ENCODE measurements at places on chromosomes 11 and 22.

GRCh38 chr11:61954106-61954850, 4.1 kb downstream of the BEST1 start:
- DNase-seq: no peak

DNA sequence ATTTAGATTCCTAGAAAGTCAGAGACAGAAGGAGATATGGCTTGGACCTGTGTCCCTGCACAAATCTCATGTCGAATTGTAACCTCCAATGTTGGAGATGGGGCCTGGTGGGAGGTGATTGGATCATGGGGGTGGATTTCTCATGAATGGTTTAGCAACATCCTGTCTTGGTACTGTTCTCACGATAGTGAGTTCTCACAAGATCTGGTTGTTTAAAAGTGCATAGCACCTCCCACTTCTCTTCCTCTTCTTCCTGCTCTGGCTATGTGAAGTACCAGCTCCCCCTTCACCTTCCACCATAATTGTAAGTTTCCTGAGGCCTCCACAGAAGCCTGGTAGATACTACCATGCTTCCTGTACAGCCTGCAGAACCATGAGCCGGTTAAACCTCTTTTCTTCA, 27.6 kb upstream of the PAMR1 start:
- no peak for DNase-seq

GRCh38 chr22:16964366-16964765, 43.7 kb downstream of the GAB4 start:
- DNase-seq: no peak

DNA sequence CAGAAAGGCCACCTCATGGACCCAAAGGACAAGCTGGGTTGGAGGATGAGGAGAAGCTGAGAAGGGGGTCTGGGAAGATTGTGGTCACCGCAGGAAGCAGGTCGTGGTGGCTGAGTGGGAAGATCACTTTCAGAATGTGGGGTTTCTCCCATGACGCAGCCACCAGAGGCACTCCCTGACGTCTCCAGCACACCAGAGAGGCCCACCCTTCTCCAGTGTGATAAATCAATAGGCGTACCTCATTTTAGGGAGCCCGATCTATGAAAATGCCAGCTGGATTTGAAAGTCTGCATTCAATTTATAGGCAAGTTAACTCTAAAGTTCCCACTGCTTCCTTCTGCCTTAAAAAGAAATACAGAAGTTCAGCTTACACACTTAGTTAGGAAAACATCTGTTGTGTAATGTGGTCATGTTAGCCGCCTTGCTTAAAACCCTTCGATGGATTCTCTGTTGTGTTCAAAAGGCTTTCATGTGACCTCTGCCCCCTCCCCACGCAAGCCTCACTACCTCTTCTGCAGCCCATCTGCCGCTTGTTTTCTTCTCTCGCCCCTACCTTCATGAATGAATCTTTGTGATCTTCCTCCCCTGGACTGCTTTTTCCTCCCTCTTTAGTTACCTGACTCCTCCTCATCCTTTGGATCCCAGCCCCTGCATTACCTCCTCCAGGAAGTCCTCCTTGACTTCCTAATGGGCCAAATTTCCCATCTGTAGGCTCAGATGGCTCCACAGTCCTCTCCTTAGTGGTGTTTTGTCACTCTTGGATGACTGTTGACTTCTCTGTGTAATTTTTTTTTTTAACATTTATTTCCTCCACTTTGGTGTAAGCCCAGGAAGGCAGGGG, 10.7 kb downstream of the TSPAN18 start:
- no peak for DNase-seq

All from HS-27A (cell line).